GM12878 (cell line): ENCODE measurements at places on chromosomes 4 and X.

GRCh38 chr4:174198828-174199227 is 84.6 kb downstream of the FBXO8 start:
- DNase-seq, result no peak

DNA sequence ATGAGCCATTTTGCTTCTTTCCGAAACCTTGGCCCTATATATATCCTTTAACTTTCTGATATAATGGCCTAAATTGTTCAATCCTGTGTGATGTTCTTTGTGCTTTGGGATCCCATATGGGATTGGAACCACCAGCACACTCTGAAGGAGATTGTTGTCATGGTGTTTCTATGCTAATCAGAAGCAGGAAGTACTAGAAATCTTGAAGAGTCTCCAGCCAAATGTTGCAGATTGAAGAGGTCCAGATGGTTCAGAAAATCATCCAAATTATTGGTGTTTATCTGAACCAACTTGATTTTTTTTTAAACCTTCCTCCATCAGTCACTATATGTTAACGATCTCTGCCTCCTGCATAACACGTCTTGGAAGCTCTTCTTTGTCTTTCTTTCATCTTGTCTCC is 72.8 kb downstream of the KIT start:
- DNase-seq, result no peak

GRCh38 chr4:8688041-8688907 is 95.7 kb downstream of the CPZ start:
- DNase-seq, result no peak

GRCh38 chr4:158817562-158818296 is 48.9 kb downstream of the FNIP2 start:
- peak; percentile 64 for DNase-seq

GRCh38 chr4:182486881-182487280 is 243.7 kb downstream of the TENM3 start:
- no peak for DNase-seq

- DNase-seq, result no peak
These were observed 154.4 kb upstream of the KLF3 start for GRCh38 chr4:38509551-38509950.

DNA sequence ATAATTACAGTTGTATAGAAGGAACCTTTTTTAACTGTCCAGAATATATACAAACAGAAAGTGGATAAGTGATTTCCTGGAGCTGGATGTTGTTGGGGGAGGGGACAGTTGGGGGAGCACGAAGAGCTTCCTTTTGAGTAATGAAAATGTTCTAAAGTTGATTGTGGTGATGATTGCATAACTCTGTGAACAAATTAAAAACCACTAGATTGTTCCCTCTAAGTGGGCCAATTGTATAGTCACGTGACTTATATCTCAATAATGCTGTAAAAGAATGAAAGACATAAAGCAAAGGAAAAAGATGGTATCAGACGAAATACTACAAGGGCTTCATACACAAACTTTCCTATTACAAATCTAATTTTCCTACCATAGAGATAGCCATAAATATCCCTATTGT is 2.7 kb downstream of the CT55 start:
- DNase-seq, result no peak

GRCh38 chrX:109270580-109271484 is 211.1 kb downstream of the GUCY2F start:
- DNase-seq, result peak; percentile 97

GRCh38 chr4:48290146-48290772 is 20.6 kb upstream of the TEC start:
- DNase-seq, result no peak

DNA sequence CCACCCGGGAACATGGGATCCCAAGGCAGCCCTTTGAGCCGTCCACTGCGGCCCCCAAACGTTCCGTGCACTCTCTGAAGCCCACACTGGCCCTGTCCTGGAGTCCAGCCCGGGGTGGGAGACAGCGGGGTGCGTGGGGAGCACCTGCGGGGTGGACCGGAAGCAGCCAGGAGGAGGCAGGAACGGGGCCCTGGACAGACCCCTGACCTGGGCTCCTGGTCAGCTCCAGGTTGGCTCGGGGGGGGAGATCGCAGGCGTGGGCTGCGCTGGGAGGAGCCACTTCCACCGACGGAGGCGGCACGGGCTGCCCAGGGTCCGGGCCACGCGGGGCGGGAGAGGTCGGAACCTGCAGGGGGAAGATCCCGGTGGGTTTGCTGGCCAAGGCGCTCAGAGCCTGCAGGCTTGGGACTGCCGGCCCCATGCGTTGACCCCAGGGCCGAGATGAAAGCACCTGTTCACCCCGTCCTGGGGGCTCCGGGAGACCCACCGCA is 5.7 kb upstream of the PLCXD1 start:
- no peak for DNase-seq

DNA sequence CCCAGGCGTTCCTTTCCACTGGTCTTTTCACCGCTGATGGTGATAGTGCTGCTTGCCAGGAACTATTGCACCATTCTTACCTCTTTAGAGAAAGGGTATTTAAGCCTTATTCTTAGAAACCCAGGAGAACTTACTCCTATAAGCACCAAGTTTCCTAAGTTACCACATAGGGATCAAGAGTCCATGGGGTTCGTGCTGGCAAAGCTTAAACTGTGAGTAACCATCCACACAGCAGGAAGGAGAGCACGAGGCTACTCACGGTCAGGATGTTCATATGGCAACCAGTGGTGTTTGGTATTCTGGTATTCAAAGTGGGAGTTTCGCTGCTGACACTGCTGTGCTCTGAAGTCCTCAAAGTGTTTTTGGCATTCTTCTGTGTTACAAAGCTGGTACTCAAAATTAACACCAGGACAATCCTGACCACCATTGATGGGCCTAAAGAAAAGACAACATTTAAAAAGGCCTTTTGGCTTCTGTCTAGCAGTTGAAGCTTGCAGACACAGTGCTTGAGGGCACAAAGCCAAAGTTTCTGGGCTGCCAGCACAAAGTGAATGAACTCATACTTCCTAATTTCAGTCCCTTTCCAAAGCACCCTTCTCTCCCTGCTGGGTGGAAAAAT is 256.9 kb downstream of the ADAMTS3 start:
- DNase-seq, result no peak

GRCh38 chr4:142725886-142726285 is 120.2 kb downstream of the INPP4B start:
- DNase-seq, result no peak

DNA sequence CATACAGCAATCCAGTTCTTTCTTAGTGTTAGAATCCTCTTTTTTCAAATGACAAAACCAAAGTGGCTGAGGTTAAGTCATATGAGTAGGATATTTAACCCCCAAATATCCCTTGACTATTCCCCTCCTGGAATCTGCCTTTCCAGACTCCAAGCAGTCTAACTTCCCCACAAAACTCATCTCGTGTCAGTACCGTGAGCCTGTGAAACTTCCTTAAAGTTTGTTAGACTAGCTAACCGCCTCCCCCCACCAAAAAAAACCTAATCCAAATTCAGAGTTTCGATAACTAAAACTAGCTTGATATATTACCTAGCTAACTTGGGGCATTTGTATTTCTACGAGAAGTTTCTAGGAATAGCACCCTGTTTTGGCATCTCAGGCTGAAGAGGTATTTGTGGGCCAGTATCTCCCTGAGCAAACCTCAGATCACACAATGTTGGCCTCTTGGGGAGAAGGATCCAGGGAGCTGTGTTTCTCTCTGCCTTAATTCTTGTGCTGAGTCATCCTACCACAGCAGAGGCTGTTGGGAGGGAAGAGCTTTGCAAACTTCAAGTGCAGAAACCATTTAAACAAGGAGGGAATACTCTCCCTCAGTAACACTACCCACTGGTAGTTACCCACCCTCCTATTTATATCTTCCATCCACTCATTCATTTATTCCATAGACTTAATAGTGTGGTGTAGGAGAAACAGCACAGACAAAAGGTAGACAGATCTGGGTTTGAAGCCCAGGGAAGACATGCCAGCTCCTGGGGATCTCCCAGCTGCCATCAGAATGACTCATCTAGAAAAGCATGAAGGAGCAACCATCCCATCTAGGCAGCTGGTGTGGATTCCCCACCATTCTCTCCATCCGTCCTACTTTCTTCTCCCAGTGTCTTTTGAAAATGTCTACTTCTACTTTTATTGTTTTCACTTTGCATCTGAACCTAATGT is 39.3 kb upstream of the TXK start:
- DNase-seq, result peak; percentile 55

DNA sequence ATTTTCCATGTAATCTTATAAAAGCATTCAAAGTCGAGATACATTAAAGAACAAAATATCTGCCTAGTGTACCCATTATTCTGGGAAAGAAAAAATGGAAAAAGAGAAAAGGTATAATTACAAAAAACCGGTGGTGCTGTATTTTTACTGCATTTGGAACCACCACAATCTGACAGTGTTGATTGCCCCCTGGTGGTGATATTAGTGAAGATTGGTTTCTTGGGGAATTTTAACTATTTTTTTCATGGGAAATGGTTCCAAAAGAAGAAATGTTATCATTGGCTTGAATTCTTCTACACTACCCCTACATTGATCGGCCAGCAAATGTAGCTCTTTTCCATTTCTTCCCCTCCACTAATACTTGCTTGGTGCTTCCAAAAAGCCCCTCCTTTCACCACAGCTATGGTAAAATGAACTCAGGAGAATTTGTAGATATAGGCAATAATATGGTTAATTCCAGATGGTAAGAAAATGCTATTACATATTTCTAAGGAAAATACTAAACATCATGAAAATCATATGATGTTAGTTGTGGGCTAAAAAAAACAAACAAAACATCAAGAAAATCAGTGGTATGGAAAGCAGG is 50.0 kb downstream of the COX18 start:
- no peak for DNase-seq

- no peak for DNase-seq
These were observed 236.3 kb downstream of the PCDH10 start for GRCh38 chr4:133385161-133385954.

- no peak for DNase-seq
These were observed 708 bp downstream of the BCLAF3 start for GRCh38 chrX:19990151-19990555.

GRCh38 chrX:118975831-118976598 is 1.6 kb downstream of the LONRF3 start:
- DNase-seq, result no peak

GRCh38 chr4:7705062-7705461 is 234.6 kb downstream of the AFAP1 start:
- DNase-seq, result no peak

DNA sequence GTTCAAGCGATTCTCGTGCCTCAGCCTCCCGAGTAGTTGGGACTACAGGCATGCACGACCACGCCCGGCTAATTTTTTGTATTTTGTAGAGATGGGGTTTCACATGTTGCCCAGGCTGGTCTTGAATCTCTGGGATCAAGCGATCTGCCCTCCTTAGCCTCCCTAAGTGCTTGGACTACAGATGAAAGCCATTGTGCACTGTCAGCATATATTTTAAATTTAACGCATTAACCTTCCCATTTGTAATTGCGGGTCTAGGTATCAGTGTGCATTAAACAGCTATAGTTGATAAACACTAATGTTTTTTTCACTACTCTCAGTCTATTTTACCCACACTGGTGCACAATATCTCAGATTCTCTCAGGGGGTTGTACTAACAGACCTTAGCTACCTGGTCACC is 1930.8 kb downstream of the C4orf33 start:
- DNase-seq, result no peak

DNA sequence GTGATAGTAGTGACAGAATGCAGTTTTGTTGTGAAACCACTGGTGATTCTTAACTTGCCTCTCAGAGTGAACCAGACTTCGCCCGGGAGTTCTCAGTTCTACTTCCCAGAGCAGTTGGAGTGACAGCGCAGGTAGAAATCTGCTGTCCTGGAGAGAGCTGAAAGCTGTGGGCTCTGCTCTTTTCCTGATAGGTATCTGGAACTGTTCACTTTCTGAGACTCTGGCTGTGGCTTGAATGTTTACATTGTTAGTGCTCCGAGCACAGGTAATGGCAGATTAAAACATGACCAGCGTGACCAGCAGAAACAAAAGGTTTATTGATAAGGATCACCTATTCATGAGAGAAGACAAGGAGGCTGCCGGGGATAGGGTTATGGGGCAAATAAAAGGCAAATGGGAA is 360.7 kb downstream of the BMPR1B start:
- no peak for DNase-seq

- DNase-seq, result no peak
These were observed 4.3 kb downstream of the BCLAF3 start for GRCh38 chrX:19986531-19986930.

DNA sequence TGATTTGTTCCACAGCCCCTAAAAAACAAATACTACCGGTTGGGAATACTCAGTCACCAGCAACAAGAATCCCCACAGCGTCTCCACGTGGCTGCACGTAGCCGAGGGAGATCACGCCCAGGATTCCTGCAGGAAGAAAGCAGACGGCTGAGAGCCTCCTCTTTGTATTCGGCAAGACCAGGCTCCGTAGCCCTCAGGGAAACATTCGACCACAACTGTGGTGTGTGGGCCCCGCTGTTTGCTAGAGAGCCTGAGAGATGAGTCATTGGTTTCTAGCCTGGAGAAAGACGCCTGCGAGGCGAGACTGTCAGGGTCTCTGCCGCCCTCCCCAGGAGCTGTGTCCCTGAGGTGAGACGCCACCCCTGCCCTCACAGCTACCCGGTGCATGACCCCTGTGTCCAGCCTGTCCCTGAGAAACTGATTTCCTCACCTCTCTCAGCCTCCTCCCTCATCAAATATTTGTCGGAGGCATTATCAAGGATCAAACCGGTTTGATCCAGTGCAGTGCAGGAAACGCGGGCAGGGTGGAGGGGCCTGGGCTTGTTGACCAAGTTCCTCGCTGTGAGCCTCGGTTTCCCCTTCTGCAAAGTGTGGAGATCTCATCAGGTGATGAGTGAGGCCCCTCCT is 4.7 kb upstream of the S100P start:
- no peak for DNase-seq

DNA sequence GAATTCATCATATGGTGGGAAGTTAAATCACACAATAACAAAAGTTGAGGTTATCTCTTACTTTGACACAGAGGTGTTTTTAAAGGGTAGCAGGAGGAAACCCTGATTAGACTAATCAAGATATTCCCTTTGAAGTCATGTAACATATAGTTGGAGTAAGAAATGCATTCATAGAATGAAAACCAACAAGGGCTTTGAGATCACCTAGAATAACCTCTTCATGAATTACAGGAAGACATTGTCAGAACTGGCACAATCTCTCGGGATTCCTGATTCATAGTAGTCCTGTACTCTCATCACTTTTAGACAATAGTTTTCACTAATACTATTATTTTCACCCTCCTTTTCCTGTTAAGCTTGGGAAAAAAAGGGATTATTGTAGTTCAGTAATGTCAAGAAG is 170.2 kb downstream of the PPP3CA start:
- no peak for DNase-seq

DNA sequence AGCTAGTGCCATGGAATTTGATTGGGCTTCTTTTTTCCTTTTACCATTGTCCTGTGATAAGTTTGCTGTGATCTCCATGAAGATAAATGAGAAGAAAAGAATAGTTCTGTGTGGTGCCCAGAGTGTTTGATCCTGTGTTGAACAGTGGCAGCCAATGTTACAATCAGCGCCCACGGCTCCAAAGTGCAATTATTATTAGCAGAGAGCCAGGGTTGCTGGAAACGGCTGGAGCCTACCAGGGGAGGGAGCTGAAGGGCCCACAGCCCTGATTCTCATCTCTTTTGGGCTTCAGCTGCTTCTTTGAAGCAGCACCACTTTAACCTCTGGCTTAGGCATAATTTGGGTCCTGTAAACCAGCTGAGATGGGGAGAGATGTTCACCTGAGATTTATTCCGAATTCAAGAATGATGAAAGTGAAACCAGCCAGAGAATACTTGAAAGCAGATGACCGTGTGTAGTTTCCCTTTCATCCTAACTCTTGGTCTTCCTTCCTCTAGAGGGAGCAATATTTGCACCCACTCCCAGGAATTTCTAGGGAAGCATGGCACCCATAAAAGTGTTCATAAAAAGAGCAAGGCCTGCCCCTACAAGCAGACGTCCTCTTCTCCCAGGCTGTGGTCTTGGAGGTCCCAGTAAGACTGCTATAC is 298.3 kb downstream of the EVC2 start:
- DNase-seq, result no peak

- no peak for DNase-seq
These were observed 1051.4 kb upstream of the PRKX start for GRCh38 chrX:4764888-4765287.
